ENCODE measurements at places on chromosomes 16 and 17. TPM values are rescaled to one million over a fixed set of nuclear protein-coding genes. Genes with fewer than 3 reads are reported as not detected.

The DCUN1D3 gene
- 9.1 TPM for total RNA-seq

The SLC9A5 gene
- 0.89 TPM for total RNA-seq

The KRTAP1-1 gene
- not detected for total RNA-seq

The C16orf54 gene
- total RNA-seq, result not detected

The TLCD3B gene
- total RNA-seq, result 0.34 TPM

The HSD17B2 gene
- total RNA-seq, result not detected

The EFCAB5 gene
- total RNA-seq, result not detected
